ENCODE measurements at places on chromosomes 3 and 15.
A peak's percentile ranks its signal among the peaks of the same experiment; 100 is the strongest.

- DNase-seq: no peak
Observed at GRCh38 chr15:38588672-38589071, 24.1 kb upstream of the RASGRP1 start.

DNA sequence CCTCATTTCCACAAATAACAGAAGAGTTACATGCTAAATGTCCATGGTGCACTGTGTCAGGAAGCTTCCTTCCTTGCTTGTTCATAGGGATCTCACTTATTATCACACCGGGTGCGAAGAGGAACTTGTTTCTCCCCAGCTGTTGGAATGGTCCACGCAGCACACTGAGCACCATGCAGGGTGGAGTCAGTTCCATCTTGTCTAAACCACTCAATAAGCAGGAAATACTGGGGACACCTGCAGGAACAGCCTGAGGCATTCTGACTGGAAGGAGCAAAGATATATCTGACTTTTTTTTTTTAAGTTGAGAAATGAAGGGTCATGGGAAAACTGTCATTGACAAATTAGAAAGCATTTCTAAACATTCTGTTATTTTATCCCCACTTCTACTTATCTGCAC, 70.0 kb upstream of the WDR72 start:
- no peak for DNase-seq

- no peak for DNase-seq
Observed at GRCh38 chr3:32226875-32227500, 11.5 kb upstream of the CMTM8 start.

DNA sequence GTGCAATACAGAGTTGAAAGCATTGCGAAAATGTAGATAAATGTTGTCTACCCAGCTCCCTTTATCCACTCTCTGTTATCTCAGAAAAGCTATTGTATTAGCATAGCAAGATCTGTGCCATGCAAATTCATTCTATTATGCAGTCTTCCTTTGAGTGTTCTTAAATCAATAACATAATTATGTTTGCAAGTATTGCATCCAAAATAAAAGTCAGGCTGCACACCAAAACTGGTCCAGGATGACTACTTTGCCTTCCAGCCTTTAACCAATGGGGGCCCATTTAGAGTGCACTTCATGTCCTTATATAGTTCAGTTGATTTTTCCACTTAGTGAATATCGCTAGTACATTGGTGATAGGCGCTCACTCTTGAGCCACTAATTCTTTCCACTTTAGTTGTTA, 107.4 kb upstream of the MLF1 start:
- no peak for DNase-seq

GRCh38 chr15:58771621-58772250, 634 bp downstream of the MINDY2 start:
- DNase-seq: no peak

DNA sequence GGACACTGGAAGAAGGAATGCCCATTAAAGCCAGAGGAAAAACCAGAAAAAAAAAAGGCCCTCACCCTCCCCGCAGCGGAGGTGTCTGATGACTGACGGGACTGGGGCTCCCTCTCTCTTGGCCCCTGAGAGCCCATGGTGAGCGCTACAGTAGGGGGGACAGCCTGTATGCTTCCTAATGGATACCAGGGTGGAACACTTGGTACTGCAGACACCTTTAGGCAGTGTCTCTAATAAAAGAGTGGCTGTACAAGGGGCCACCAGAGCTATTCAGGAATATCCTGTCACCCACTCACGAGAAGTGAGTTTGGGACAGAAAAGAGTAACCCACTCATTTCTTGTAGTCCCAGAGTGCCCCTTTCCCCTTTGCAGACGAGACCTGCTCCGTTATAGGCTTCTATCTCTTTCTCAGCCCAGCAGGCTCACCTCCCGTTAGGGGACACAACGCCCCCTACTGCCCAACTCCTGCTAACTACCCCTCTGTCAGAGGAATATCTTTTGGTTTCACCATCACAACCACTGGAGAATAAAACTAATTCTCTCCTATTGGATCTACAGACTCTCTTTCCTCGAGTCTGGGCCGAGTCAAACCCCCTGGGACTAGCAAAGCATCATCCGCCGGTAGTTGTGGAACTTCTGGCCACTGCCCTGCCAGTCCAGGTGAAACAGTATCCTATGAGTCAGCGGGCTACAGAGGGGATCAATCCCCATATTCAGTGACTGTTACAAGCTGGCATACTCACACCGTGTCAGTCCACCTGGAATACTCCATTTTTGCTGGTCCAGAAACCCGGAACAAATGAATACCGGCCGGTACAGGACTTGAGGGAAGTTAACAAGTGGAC, 40.8 kb downstream of the ZBTB11 start:
- peak; percentile 51 for DNase-seq

DNA sequence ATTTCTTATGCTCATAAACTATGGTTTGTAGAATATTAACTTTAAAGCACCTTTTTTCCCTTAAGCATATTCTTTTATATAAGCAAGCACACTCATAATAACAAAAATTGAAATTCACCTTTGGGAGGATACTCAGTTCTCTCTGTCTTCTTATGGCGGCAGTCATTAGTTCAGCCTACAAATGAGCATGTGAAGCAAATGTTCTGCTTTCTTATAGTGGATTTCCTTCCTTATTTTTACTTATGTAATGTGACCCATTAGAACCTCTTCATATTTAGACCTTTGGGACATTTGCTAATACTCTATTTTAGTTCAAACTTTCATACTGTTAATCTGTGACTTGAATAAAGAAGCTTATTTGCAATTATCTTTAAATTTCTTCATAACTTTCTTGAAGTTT, at the start of gene P2RY13:
TSS of gene P2RY13 (minus strand) at position 187 of the 400 bp plus-strand sequence. CDS start at position 166, 21 bp downstream.
- no peak for DNase-seq

DNA sequence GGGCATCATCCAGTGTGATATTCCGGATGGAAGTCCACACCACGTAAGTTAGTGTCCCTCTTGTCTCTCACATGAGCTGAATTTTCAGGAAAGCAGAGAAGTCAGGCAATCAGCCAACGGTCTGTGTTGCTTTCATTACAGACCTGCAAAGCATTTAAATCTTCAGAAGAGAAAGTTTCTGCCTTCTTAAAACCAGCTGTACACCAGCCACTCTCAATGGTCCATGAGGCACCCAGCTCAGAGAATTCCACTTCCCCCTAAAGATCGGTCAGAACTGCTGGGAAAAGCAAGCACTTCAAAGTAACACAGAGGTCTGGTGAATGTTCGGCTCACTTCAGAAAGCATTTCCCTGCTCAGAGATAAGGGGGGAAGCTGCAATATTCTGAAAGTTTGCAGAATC, 903.7 kb downstream of the EPHA3 start:
- DNase-seq: no peak

GRCh38 chr15:63943829-63944680, 102.2 kb downstream of the DAPK2 start:
- DNase-seq: no peak

DNA sequence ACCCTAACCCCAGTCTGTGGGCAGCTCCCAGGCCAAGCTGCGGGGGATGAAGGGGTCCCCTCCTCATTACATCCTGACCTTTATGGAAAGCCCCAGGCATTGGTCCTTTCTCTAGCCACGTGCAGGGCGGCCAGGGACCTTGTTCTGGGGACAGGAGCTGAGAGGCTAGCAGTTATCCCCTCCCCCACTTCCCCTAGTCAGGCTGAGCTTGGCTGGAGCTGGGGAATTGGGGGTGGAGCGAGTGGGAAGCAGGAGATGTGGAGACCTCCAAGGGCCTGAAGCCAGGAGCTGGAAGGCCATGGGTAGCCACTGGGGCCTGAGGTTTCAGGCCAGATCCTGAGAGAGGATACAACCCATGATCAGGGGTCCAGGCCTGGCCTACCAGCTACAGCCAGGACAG, 45.8 kb downstream of the DNAH1 start:
- DNase-seq: no peak

DNA sequence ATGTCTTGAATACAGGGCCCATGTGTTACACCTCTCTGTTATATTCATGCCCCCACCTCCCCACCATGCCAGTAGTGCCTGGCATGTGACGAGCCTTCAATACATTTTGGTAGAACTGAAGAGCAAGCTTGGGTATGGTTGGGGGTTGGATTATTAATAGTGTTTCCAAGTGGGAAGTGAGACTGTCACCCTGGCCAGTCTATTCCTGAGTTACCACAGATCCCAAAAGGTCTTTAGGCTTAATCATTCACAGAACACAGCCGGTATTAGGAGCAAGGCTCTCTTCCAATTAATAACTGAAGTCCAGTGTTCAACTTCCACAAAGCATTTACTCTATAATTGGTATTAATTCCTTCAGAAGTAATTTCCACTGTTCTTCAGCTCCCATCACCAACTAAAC, 231.9 kb upstream of the LRTM1 start:
- DNase-seq: no peak

DNA sequence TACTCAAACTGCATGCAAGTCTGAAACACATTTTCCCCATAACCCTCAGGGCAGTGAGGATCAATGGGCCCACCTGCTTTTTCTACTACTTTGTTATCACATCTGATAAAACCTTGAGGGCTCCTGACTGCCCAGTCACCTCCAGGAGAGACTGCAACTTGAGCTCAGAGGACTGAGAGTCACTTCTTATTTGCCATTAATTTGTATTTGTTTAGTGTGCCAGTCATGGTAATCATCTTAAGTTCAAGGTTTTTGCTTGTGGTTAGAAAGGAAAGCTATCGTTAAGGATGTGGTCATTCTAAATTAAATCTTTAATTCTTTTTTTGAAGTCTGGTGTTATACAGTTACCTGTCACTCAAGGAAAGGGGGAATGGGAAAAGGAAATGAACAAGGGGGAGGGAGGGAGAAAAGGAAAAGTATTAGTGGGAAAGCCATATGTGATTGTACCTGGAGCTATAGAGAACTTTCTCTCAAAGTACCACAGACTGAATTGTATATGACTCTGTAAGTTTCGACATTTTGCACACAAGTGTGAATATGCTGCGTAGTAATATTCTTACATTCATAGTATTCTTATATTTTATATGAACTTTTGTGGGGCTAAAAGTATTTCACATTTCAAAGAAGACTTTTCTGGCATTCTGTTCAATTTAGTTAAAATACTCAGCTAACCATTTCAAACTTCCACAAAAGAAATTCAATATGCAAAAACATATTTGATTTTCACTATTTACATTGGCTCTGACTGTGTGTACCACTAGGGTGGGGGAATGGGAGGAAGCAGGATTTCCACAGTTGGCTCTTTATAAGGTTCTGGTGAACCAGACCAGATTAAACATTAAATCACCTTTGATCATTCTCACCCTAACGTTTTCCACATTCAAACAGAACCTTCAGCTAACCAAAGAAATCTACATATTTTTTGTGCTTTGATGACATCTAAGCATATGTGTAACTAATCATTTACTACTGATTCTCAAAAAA, 166.5 kb upstream of the ATP11B start:
- DNase-seq: no peak

GRCh38 chr3:56157693-56158362, 310.4 kb downstream of the ERC2 start:
- no peak for DNase-seq

Data from activated T-cell treated with anti-CD3 and anti-CD28 coated beads for 24 hours (primary cell).